ENCODE measurements at places on chromosomes 3 and 15. TPM values are rescaled to one million over a fixed set of nuclear protein-coding genes. Genes with fewer than 3 reads are reported as not detected.

SV2B gene
- not detected for total RNA-seq

GRCh38 chr15:91947683-91948608 is 94.4 kb downstream of the SLCO3A1 start:
- no peaks in the 10 kb centered on the region for H3K4me1 ChIP-seq
- DNase-seq: no peak
- H3K4me3 ChIP-seq: no peak overlapping the region
- H3K36me3 ChIP-seq: no peaks in the 10 kb centered on the region
- H3K27me3 ChIP-seq: peaks cover 17% of the 10 kb centered on the region
- H3K27ac ChIP-seq: no peak overlapping the region

GOLGA6L10 gene
- 1.6 TPM for total RNA-seq

DNA sequence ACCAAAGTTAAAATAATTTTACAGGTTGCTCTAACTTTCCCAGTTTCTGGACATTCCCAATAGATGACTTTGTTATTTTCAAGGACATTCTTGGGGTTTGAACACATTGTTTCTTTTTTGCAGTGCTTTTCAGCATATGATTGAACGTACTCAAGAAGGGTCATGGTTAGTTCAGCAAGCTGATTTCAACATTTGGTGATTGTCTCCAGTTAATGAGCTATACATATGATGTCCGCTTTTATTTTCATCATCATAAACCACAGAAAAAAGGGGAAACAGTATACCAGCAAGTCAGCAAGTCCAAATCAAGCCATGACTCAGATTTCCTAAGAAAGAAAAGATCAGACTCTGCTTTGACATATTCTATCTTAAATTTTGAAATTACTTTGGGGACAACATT is 69.4 kb downstream of the B3GALNT1 start:
- no peak overlapping the region for H3K27ac ChIP-seq
- no peak for DNase-seq
- H3K4me3 ChIP-seq: no peak overlapping the region
- peaks cover 7% of the 10 kb centered on the region for H3K4me1 ChIP-seq
- no peaks in the 10 kb centered on the region for H3K27me3 ChIP-seq
- no peaks in the 10 kb centered on the region for H3K36me3 ChIP-seq

DNA sequence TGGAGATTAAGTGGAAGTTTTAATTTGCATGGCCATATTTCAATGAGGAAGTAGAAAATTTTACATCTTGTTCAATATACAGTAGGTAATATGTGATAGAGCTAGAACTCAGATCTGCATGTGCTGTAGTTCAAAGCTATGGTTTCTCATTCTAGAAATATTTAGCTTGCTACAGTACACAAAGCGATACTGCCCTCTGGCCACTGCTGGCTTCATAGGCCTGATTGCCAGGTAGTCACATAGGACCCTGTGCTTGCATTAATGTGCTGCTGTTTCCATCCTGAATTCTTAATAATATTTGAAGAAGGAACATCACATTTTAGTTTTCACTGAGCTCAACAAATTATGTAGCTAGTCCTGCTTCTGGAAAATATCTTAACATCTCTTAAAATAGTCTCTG is 87.0 kb downstream of the PLSCR2 start:
- DNase-seq: no peak
- no peak overlapping the region for H3K4me3 ChIP-seq
- H3K27ac ChIP-seq: no peak overlapping the region

GRCh38 chr15:52290800-52291199 is 4.8 kb downstream of the MYO5C start:
- H3K27me3 ChIP-seq: no peaks in the 10 kb centered on the region
- no peak overlapping the region for H3K4me3 ChIP-seq
- DNase-seq: no peak
- no peaks in the 10 kb centered on the region for H3K36me3 ChIP-seq
- no peak overlapping the region for H3K27ac ChIP-seq
- peaks cover 43% of the 10 kb centered on the region for H3K4me1 ChIP-seq

DNA sequence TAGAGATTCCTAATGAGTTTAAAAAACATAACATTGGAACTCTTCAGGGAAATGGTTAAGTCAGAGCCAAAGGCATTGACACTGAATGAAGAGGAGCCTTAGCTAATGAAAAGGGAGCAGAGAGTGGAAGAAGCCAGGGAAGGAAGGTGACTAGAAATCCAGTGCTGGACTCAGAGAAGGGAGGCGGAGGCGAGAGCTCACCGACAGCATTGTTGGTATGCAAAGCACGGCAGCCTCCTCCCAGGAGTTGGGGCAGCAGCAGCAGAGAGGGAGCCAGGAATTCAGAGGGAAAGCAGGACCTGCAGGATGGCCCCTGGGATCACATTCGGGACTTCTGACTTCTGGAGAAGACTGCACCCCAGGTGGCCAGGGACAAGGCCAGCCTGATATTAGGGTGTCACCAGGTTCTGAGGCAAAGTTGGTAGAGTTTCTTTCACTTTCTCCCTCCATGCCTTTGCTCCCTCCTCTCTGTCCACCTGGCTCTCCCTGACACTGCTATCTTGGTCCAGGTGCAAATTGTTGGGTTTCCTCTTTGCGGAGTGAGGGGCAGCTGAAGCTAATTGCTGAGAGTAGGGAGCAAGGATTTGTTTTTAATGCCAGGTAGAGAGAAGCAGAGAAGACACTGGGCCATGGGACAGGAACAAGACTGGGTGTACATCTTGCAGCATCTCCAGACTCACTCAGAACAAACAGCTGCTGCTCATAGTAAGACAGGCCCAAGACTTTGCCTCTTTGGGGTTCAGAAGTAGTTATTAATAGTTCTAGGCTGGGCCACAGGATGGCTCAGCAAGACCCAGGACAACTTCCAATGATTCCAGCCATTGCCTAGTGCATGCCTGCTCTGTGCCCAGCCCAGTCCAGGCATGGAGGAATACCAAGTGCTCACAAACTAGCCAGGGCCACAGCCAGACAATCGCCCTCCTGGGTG is 157.9 kb downstream of the TLE3 start:
- H3K4me3 ChIP-seq: no peak overlapping the region
- H3K36me3 ChIP-seq: peaks cover 3% of the 10 kb centered on the region
- no peaks in the 10 kb centered on the region for H3K4me1 ChIP-seq
- no peak overlapping the region for H3K27ac ChIP-seq

GRCh38 chr3:60440869-60441268 is 810.4 kb downstream of the FHIT start:
- H3K27ac ChIP-seq: no peak overlapping the region
- H3K36me3 ChIP-seq: no peaks in the 10 kb centered on the region
- no peak overlapping the region for H3K4me3 ChIP-seq
- no peaks in the 10 kb centered on the region for H3K4me1 ChIP-seq

CKMT1A gene
- total RNA-seq: not detected

Data from osteocyte (in vitro differentiated cells).